ENCODE measurements at places on chromosomes 3 and 15.

- no peak for DNase-seq
These were observed at the start of gene TLR9 for GRCh38 chr3:52225452-52226228. Gene TLR9, minus strand, starts transcription at chr3:52225645. Its CDS starts 116 bp downstream, at chr3:52225529.

- DNase-seq = no peak
These were observed 59.9 kb downstream of the GALK2 start for GRCh38 chr15:49229922-49230321.

DNA sequence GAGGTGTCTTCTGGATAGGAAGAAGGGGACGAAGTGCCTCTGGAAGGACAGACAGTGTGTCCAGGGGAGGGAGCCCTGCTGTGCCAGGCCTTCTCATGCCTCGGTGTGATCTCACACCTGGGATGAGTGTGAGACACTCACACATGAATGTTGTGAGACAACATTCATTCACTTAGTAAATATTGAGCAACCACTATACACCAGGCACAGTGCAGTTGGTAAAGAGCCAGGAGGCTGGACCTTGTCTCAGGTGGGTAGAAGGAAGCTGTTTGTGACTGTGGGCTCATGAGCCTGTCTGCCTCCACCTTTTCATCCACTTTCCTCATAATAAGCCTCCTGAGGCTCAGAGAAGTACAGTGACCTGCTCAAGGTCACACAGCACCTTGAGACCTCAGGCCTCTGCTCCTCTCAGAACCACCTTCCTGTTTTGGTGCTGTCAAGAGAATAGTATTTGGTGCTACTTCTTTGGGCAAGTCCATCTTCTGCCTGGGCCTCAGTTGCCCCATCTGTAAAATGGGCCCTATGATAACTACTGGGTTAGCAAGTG, 20.9 kb downstream of the SLC6A6 start:
- no peak for DNase-seq

DNA sequence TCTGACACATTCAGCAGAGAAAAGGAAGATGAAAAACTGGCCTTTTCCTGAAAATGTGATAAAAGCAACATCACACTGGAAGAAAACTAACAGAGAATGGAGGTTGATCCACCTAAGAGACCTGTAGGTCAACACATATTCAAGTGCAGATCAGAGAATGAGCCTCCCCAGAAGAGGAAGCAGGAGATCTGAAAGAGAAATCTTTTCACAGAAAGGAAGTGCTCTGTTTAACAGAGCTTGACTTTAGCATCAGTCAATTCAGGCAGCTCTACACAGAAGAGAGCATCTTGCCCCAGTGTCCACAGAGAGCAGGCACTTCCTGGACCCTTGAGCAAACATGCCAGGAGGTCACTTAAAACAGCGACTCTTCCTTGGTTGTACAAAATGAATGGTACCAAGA, 655.4 kb upstream of the GBE1 start:
- DNase-seq = no peak

- no peak for DNase-seq
These were observed 88.0 kb downstream of the TBC1D2B start for GRCh38 chr15:77989296-77990143.

GRCh38 chr3:141257961-141258360, 26.3 kb downstream of the PXYLP1 start:
- no peak for DNase-seq

DNA sequence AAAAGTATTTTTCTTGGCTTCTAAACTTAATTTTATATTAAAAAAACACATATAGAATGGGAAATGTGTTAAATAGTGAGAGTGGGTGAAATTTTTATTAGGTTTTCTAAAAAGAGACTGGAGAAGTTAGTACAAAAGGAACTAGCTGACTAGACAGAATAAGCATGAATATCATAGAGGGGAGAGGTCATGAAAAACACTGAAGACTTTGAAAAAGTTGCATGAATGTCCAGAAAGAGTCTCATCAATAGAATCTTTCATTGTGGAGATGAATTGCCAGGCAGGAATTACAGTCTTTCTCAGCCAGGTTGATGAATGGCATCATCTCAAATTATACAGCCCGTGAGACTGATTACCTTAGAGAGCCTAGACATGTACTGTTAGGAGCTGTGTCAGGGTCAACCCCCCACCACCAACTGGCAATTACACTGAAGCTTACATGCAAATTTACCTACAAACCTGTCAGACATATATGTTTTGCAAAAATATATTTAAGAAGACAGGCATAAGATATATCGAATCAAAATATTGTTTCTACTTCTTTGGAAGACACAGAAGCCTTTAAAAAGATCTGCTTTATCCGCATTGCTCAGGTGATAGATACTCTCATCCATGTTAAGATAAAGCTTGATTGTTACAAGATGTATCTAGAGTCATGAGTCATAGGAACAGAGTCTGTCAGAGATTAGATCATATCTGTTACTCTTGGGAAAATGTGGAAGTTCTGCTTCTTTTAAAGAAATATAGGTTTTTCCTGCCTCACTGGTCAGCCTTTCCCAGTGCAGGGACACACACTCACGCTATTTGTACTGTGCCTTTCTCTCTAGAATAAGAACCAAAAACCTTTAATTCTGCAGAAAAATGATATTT, 34.8 kb upstream of the PFN2 start:
- no peak for DNase-seq

GRCh38 chr3:42702066-42702951, at the start of gene HHATL:
Gene HHATL, minus strand, starts transcription at chr3:42702798. Its CDS starts 1,972 bp downstream, at chr3:42700826.
- no peak for DNase-seq

DNA sequence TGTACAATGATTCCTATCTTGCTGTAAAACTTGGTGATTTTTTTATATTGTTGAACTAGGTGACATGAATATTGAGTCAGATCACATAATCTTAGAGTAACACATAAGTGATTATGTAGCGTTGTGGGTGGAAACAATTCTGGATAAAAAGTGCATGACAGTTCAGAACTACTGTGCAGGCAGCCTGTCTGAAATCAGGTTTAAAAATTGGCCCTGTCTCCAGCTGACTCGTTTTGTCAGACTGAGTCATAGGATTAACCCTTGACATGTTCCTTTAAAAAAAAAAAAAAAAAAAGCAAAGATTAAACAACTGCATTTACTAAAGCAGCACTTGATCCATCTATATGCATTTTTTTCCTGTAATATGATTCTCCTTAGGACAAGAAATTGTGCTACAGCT, 160.0 kb upstream of the CGNL1 start:
- DNase-seq = no peak

GRCh38 chr3:52406791-52407510, 38.0 kb downstream of the SEMA3G start:
- no peak for DNase-seq

DNA sequence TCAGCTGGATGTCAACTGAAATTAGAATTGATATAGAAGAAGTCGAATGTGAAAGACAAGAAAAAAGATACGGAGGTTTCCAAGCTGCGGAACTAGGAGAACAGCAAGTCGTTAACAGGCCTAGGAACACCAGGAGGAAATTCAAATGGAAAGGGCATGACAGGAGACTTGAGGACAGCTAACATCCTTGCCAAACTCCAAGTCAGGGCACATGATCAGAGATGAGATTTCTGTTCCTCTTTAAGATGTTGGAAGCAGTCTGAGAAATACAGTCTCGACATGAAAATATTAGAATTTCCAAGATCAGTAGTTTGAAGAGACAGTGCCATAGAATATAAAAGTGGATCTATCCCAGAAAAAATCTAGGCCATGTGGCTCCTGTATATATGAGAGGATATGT, 5.0 kb downstream of the MYO5A start:
- no peak for DNase-seq

DNA sequence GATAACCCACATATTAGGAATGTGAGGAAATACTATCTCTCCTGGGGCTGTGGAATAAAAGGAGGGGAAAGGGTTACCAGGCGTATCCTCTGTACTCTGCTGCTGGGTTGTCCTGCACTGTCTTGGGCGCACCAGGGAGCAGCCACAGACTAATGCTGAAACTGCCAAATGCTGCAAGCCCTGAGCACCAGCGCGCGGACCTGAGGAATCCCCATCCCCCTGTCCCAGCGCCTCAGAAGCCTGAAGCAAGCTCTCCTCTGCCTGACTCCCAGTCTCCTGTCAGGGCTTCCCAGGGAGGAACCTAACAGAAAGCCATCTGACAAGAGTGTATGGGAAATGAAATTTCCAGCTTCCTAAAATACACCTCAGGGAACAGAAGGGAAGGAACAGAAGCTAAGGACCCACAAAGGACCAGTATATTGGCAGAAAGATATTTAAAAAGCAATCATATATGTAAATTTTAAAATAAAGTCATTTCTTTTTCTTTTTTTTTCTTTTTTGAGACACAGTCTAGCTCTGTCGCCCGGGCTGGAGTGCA, 158.3 kb upstream of the C2CD4B start:
- no peak for DNase-seq

DNA sequence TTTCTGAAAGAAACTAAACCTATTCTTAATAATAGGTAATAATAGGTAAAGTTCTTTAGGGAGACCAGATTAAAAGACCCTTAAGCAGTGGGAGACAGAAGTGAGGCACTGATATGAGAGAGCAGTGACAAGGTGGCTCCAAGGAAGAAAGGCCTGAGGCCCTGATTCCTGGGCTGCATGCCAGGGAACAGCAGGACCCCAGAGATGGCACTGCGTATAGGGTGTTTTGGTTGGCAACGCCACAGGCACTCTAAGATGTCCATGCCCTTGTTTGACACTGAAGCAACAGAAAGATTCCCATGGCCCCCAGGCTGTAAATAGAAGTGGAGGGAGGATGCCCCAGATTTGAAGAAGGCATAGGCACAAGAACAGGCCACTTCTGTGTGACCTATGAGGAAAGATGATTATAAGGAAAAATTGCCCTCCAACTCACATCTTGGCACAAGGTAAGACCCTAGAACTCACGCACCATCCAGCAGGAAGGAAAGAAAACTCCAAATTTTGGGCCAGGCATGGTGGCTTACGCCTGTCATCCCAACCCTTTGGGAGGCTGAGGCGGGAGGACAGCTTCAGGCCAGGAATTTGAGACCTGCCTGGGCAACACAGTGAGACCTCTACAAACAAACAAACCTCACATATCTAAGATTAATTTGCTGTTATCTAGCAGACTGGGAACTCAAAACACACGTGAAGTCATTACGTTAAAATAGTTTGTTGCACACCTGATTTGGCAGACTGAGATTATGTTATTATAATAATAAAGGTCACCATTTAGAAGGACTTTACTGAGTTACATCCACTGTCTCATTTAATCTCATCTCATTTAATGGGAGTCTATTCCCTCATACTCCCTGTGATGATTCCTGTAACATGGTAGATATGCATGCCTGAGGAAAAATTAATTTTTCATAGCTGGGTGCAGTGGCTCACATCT, 10.5 kb upstream of the BLM start:
- DNase-seq = no peak

GRCh38 chr15:83498801-83499200, 51.7 kb downstream of the SH3GL3 start:
- DNase-seq = no peak

DNA sequence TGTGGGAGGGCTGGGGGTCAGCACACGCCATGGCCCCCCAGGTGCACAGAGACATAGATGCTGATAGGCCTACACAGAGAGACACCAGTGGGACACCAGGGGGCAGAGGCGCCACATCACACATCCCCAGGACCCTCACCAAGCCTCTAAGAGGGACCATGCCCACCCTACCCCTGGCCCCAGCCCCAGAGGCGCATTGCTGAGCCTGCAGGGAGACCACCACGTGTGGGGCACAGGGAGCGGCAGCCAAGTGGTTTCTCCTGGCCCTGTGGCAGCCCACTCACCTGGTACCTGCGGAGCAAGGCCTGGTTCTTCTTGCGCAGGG, 1.2 kb downstream of the CCDC9B start:
- DNase-seq = no peak

Measured in stimulated activated CD4-positive, alpha-beta T cell treated with anti-CD3 and anti-CD28 coated beads, Interleukin-12 subunit alpha, Interleukin-12 subunit beta, amount 100 ng/mL, for 48 hours (primary cell).